ENCODE measurements at places on chromosomes 3 and 15.

DNA sequence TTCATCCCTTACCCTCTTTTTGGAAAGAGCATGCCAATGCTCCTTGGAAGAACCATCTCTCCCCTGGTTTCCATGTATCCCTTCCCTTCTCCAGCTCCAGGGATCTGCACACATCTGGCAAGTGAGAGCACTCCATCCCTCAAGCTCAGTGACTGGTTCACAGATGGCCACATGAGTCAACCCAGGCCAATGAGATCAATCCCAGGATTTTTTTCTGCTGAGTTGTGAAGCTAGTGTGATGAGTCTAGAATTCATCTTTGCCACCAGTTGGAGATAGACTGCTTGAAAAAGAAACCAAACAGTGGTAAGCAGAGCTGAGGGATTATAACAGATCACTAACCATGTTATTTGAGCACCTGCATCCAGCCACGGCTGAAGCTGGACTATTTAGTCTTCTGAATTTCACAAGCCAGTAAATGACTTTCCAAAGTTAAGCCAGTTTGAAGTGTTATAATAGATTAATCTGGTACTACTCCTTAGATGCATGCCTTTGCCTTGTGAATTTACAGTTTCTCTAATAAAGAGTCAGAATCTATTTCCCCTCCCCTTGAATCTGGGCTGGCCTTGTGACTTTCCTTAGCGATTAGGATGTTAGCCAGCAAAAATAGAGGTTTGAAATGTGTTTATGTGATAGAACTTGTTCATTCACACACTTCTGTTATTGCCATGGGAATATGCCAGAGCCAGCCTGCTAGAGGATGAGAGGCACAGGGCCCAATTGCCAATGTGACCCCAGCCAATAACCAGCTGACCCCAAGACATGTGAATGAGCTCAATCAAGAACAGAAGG, 159.8 kb downstream of the WNT5A start:
- DNase-seq, result no peak

- DNase-seq, result no peak
Observed at GRCh38 chr3:55716611-55717225, 229.6 kb upstream of the WNT5A start.

DNA sequence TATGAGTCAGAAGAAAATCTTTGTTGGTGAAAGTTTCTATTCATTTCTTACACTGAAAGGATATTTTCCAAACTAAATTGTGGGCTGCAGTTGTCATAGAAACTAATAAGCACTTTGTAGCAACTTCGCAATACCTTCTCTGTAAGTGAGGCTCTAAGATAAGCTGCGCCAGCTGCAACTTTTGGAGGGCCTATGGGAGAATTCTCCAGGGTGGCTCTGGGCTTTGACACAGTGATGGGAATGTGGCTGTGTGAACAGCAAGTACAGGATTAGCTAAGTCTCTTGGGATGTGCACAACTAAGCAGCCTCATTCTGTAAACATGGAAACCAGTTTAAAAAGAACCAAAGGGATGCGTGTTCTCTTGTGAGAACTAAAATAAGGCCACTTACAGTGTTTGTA, 124.6 kb upstream of the SGO1 start:
- no peak for DNase-seq

GRCh38 chr15:95929232-95929846, 401.2 kb upstream of the NR2F2 start:
- DNase-seq, result no peak

DNA sequence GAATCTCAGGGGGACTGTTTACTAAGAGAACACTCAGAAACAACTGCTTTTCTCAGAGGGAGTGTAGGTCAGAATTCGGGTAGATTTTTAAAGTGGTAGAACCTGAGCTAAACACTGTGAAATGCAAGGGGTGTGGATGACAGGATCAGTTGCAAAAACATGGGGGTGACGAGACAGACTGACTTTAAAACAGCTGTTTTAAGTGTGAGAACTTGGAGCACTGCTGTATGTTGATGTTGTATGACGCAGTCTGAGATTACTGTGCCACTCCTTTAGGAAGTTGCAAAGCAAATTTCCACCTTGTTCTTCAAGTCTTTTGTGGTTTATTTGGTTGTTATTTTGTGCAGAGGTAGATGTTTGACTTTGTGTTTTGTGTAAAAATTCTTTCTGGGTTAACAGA, 36.8 kb upstream of the DIPK2A start:
- DNase-seq, result no peak

- DNase-seq, result no peak
Observed at GRCh38 chr3:11909726-11910125, 63.0 kb upstream of the TAMM41 start.

DNA sequence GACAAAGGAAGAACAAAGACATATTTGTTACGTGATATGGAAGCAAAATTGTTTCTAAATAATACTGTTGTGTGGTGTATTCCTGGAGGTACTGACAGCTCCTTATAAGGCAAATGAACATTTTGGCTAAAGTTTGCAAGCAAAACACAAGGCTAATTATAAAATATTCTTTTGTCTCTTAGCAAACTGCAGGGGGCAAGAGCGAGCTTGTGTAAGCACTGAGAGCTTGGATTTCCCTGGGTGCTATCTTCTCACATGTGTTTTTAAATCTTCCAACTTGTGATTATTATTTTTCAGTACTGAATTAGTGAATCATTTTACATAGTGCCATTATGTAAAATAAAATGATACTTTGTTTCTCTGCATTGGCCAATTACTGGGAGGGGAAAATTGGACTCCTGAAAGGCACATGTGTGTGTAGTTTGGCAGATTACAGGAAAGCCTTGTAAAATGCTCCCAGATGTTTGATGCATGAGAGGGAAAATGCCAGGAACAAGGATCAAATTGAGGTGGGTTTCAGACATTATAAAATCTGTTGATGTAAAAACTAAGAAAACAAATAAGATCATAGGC, 611.5 kb downstream of the AGBL1 start:
- DNase-seq, result no peak

GRCh38 chr15:71634820-71635560, 175.4 kb upstream of the NR2E3 start:
- no peak for DNase-seq

DNA sequence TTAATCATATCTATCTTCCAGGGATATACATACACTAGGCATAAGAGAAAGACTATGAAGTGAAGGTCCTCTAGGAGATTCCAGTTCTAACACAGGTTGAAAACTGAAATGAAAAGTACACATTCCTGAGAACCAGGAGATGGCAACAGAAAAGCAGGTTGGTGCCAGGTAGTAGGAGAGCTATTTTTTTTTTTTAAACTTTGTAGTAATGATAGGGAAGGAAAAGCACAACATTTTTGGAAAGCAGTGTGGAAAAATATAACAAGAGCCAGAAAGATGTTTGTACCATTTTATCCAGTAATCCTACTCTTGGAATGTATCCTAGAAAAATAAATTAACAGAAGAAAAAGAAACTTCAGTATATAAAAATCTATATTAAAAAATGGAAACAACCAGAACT, 189.9 kb downstream of the DTWD1 start:
- DNase-seq, result no peak

- no peak for DNase-seq
Observed at GRCh38 chr3:155024006-155024638, 56.0 kb upstream of the MME start.

DNA sequence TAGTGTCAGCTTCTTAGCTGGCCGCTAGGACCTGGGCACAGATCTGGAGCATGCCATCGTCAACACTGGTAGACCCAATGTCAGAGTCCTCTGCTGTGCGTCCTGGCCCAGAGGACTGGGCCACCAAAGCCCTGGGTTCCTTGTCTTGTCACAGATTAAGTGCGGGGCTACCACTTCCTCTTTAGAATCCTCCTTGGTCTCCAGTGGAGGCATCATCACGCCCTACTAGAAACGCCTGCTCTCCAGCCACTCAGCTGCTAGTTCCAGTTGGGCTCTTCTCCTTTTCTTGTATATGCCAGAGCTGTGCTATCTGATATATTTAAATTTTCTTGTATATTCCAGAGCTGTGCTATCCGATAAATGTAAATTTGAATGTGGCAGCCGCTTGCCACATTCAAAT, 11.2 kb downstream of the PPCDC start:
- DNase-seq, result no peak

DNA sequence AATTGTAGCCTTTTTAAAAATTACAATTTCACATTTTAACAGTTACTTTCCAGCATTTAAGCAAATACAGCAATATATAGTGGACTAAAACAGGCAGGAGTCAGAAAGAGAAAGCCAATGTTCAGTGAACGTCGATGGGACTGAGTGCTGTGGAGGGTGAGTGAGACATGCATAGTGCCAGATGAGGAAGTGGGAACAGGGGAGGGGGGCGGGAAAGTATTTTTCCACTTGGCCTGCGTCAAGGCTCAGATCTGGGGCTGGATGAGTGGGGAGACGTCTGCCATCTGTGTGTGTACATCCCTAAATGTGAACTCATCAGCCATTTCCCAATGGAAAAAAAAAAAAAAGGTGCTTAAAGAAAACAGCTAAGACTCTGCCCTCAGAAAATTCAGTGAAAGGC, 19.2 kb upstream of the RAD18 start:
- DNase-seq, result no peak

GRCh38 chr15:59223736-59224135, 17.1 kb downstream of the LDHAL6B start:
- no peak for DNase-seq

GRCh38 chr3:32593903-32594525, 23.4 kb upstream of the DYNC1LI1 start:
- no peak for DNase-seq

- DNase-seq, result no peak
Observed at GRCh38 chr3:2568929-2569328, 470.3 kb downstream of the CNTN4 start.

DNA sequence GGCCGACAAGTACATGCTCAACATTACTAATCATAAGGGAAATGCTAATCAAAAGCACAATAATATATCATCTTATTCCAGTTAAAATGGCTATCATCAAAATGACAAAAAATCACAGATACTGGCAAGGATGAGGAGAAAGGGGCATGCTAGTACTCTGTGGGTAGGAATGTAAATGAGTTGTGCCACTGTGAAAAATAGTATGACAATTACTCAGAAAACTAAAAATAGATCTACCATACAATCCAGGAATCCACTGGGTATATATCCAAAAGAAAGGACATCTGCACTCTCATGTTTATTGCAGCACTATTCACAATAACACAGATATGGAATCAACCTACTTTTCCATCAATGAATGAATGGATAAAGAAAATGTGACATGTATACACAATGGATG, 1256.5 kb downstream of the SI start:
- no peak for DNase-seq

- peak; percentile 1 for DNase-seq
Observed at GRCh38 chr3:51637941-51638471, 33.0 kb upstream of the TEX264 start.

- DNase-seq, result no peak
Observed at GRCh38 chr15:36364377-36364776, 215.0 kb upstream of the CDIN1 start.

- DNase-seq, result no peak
Observed at GRCh38 chr3:130960139-130960795, 66.4 kb downstream of the ASTE1 start.

GRCh38 chr3:177610686-177611633, 413.7 kb upstream of the TBL1XR1 start:
- DNase-seq, result no peak

DNA sequence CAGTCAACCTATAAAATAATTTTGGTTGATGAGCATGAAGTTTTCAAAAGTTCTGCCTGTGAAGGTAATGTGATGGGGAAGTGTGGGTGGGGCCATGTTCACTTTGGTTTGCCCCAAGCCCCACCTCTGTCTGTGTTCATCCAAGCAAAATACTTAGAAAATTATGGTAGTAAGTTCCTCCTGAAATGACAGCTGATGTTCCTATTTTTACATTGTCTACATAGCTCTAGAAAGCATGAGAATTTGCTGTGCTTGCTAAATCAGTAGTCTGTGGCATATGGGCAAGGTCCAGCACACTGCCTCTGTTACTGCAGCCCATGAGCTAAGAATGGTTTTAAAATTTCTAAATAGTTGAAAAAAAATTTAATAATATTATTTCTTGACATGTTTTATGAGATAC, 21.9 kb upstream of the CP start:
- DNase-seq, result no peak

GRCh38 chr3:63800097-63800496, 19.0 kb upstream of the C3orf49 start:
- DNase-seq, result no peak

GRCh38 chr3:33099109-33099645, 2.2 kb upstream of the GLB1 start:
- no peak for DNase-seq

DNA sequence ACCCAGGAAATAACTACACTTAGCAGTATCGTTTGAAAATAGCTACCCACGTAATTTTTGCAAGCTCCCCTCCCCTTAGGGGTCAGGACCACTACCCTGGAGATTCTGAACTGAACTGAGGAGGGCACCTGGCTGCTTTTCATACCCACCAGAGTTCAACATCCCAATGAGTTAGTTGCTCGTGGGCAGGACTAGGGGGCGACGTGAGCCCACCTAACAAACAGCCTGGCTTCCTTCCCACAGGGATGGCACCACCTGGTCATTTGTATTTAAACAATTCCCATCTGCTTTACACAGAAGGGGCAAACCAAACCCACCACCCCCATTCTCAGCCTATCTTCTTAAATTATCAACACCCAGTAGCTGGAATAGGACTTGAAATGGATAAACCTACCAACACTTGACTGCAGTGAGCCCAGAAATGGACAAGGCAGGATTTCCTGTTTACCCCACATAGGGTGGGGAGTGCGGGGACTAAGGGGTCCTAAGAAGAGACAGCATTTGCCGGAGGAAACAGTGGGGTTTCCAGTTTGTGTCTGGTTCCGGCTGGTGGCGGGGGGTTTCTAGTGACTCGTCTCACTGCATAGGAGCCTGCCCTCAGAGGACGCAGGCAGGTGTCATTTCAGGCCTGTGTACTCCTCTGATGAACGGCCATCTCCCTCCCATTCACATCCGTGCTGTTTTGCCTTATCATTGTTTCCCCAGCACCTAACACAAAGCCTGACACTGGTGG, 11.6 kb upstream of the VGLL4 start:
- DNase-seq, result no peak

DNA sequence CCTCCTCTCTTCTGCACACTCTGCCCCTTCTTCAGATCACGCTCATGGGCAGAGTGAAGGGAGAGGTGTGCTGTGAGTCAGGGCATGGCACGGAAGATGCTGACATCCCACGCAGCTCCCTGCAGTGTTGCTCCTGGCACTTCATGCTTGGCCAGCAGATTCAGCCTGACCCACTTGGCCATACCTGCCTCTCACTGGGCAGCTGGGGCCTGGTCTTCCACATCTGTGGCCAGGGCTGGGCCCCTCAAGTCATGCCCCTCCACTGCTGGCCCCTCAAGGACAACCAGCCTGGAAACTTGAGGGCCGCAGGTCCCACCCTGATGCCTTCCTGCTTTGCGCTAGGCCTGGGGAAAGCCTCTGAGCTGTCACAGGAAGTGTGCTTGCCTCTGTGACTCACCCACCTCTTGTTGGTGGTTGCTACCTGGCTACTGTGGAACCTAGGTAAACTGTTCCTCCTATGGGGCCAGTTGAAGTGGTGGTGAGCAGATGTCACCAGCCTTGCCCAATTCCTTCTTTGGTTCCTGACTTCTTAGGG, 48.7 kb downstream of the BSN start:
- peak; percentile 30 for DNase-seq

Measured in stimulated activated CD8-positive, alpha-beta memory T cell treated with anti-CD3 and anti-CD28 coated beads, Interleukin-15, amount 100 ng/mL, for 48 hours (primary cell).